Lung microvascular endothelial cell (primary cell): ENCODE measurements at places on chromosomes 12 and 14. TPM values are rescaled to one million over a fixed set of nuclear protein-coding genes. Genes with fewer than 3 reads are reported as not detected.

BORCS5 gene
- 2.2 and 4.0 TPM in 2 replicates for total RNA-seq

TAS2R42 gene
- not detected in 2 replicates for total RNA-seq

CRIP2 gene
- 130 and 152 TPM in 2 replicates for total RNA-seq

- no peak for DNase-seq
These were observed 7.6 kb upstream of the UNC119B start for GRCh38 chr12:120702637-120703036.

DNA sequence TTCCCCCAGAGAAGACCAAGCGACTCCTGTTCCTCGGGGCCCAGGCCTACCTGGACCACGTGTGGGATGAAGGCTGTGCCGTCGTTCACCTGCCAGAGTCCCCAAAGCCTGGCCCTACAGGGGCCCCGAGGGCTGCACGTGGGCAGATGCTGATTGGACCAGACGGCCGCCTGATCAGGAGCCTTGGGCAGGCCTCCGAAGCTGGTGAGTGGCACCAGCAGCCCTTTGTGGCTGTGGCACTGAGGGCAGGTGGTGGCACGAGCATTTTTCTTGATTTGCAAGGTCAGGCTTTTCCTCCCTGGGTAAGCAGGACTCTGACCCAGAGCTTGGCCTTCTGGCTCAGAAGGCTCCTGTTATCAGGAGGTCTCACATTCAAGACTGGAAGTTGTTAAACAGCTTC, 2.7 kb downstream of the SIVA1 start:
- DNase-seq = no peak
